Stimulated activated CD4-positive, alpha-beta T cell treated with anti-CD3 and anti-CD28 coated beads, TNF-alpha, amount 100 ng/mL, for 48 hours (primary cell): ENCODE measurements at places on chromosomes 4 and X.

DNA sequence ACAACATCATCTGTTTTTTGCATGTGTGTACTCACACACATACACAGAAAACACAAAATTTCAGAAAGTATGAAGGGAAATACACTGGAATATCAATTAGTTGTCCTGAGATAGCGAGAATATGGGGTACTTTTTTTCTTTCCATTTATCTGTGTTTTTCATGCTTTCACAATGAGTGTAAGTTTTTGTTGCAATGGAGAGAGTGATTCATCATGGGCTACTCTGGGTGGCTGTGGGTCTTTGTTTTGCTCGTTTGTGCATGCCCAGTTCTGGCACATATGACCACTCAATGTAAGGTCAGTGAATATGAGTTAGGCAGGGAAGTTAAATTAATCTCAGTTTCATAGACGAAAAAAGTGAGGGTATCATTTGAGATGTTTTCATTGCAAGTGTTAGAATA is 26.9 kb downstream of the XK start:
- no peak for DNase-seq

- no peak for DNase-seq
Measured at GRCh38 chrX:16770970-16771482, 15.2 kb upstream of the TXLNG start.

DNA sequence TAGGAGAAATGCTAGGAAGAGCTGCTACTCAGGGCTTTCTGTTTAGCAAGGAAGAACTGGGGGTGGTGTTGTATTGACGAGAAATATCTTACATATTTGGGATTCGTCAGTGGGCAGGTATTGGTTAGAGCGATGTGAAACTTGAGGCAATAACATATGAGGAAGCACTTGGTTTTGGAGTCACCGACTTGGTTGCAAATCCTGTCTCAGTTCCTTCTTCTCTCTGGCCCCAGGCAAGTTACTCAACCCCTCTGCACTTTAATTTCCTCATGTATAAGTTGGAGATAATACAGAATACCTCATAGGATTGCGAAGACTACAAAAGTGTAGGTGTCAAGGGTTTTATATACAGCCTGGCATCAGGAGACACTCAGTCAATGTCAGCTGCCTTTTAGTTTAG is 34.1 kb downstream of the GPAT3 start:
- DNase-seq: no peak

DNA sequence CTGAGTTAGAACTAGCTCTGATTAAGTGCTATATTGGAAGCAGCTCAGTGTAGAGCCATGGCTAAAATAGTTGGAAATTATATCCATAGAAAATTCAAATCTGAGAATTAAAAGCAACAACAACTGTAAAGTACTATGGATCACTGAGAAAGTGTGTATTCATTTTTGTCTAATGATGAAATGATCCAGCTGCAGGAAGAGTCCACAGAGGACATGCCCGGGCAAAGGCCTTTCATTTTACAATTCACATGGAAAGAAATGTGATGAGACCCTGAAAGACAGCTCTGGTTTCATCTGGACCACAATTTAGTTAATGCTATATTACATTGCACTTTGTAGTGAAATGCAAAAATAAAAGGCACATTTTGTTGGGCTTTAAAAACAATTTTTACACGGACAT is 196.8 kb upstream of the FAT1 start:
- DNase-seq: no peak

DNA sequence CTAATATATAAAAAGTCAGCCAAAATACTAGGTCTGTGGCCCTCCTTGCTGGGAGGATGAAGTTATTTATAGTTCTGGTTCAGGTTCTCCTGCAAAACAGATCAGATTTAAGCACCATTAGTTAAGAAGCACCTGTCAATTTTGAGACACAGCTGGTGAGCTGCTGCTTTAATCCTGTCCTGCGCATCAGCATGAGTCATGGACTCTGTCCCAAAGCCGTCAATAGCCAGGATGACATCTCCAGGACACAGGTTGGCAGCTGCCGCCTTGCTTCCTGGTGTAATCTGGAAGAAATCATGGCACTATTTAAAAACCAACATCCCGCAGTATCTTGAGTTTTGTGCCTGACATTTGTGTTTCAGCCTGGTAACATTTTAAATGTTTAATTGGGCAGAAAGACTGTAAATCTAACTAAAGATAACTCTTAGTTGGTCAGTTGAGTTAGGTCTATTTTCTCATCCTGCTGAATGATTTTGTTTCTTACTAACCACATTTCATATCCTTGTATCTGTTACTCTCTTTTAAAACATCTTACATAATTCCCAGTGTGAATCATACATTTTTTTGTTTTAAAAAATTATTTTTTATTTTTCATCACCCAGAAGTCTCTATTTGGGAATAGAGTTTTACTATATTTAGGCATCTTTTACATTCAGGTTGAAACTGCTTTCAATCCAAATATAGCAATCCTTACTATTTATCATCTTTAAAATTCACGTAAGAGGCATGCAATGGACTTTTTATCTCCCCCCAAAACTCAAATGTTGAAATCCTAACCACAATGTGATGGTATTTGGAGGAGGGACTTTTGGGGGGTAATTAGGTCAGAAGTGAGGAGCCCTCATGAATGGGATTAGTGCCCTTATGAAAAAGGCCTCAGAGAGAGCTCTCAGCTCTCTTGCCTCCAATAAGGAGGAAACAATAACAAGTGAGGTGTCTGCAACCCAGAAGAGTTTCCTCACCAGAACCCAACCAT is 10.1 kb downstream of the PDLIM3 start:
- DNase-seq: no peak

- no peak for DNase-seq
Measured at GRCh38 chrX:103783971-103784370, 7.3 kb downstream of the PLP1 start.

DNA sequence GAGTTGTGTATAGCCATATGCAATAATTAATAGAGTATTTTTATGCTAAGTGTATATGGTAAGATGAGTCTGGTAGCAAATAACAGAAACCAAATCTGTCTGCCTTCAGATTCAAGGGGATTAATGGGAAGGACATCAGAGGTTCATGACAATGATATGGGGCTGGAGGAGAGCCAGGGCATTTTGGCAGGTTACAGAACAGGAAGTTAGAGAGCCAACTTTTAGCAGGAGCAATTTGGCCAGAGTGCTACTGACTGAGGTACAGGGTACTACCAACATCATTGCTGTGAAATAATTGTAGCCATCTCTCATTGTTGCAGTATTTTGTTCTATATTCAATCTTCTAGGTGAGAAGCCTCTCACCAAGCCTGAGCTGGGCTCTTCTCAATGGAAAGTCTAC is 210.9 kb upstream of the FAM47A start:
- DNase-seq: no peak

GRCh38 chr4:74444891-74445642 is at the start of gene AREG:
Gene AREG, plus strand, starts transcription at chr4:74445136. Its CDS starts 210 bp downstream, at chr4:74445346.
- peak; percentile 71 for DNase-seq

- DNase-seq: no peak
Measured at GRCh38 chrX:1909419-1910206, 294.8 kb downstream of the ASMT start.

GRCh38 chr4:56698329-56698728 is 17.2 kb upstream of the HOPX start:
- no peak for DNase-seq

GRCh38 chr4:109588176-109588575 is 28.1 kb downstream of the MCUB start:
- peak; percentile 63 for DNase-seq

- no peak for DNase-seq
Measured at GRCh38 chr4:116881077-116881476, 204.3 kb downstream of the TRAM1L1 start.

DNA sequence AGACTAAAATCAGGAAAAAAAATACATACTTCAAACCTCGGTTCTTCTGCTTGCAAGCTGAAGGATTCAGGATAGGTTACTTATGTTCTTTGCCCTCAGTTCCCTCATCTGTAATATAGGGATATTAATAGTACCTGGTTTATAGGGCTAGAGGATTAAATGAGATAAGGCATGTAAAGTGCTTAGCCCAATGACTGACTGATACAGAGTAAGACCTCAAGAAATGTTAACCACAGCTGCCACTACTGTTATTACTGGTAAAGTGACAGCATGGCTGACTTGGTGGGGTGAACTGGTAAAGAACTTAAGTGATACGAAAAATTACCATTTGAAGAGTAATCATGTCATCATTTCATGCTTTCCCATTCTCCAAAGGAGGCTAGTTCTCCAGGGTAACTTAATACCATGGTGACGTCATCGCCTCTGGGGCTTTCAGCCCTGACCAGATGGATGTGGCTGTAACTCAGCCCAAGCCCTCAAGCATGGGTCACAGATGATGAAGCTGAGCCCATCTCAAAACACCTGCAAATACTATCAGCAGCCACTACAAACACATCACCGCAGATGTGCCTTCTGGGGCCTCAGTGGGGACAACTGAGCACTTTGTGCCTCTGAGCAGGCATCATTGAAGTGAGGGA is 44.5 kb upstream of the SCML1 start:
- no peak for DNase-seq

- no peak for DNase-seq
Measured at GRCh38 chrX:39582091-39582490, 515.7 kb downstream of the BCOR start.
